ENCODE measurements at places on chromosomes 5 and 9.

- no peak for DNase-seq
Measured at GRCh38 chr5:15951550-15951949, 228.0 kb downstream of the MARCHF11 start.

- DNase-seq = no peak
Measured at GRCh38 chr5:55104036-55104772, 1.8 kb downstream of the GZMA start.

DNA sequence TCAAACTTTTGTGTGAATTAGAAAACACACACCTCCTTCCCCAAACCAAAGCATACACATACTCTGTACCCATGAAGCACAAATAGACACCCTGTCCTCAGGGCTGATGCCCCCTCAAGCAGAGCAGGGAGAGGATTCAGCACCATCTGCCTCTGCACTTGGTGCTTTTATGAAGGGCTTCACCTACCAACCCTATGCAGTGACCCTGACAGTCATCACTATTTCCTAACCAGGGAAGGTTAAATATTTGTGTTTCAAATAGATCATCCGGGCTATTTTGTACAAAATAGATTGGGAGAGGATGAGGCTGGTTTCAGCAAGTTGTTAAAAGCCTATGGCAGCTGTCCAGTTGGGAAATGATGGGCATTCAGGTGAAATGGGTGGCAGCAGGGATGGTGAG lies 396.2 kb downstream of the ZSWIM6 start:
- DNase-seq = no peak

GRCh38 chr9:68577774-68578591 lies 37.3 kb upstream of the TMEM252 start:
- no peak for DNase-seq

DNA sequence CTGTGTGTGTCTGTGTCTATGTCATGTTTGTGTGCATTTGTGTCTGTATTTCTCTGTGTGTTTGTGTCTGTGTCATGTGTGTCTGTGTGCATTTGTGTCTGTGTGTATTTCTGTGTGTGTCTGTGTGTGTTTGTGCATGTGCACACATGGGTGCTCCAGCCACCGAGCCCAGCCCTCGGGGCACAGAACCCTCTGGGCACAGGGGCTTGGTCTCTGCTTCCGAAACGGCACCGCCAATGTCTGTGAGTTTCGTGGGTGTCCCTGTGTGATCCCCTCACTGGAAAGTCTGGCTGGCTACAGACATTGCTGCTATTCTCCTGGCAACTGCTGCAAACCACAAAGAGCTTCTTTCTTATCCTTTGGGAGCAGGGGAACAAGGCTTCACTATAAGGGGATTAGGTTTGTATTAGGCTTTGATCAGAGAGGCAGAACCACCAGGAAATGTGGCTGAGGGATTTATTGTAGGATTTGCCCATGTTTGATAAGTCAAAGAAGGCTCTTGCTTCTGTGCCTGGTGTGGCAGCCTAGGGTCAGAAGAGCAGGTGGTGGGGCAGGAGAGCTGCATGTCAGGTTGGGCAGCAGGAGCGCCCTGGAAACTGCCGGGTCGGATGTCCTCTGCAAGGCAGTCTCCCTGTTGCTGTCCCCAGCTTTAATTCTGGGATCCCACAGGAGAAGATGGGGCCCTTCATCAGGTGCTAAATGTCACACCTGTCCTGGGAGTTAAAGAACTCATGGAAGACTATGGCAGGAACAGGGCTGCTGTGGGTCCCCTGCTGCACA lies 39.6 kb upstream of the FCN1 start:
- DNase-seq = no peak

DNA sequence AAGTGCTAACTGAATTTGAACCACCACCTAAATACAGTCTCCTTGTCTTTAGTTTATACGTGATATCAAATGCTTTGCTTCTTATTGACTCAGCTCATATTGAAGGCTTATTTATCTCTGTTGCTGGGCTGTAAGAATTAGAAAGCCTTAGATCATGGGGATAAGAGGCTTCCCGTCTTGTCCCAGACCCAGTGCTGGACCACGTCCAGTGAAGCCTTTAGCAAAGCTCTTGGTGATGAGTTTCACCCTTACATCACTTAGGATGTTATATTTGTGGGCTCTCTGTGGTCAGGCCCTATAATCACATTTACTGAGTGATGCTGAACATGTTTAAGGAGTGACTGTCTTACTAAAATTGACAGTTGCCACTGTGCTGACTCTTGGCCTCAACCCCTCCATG lies 11.2 kb downstream of the FAM240B start:
- DNase-seq = no peak

- DNase-seq = no peak
Measured at GRCh38 chr9:35712762-35713400, 19.1 kb downstream of the TLN1 start.

- no peak for DNase-seq
Measured at GRCh38 chr9:95836072-95836471, 39.4 kb upstream of the ERCC6L2 start.

DNA sequence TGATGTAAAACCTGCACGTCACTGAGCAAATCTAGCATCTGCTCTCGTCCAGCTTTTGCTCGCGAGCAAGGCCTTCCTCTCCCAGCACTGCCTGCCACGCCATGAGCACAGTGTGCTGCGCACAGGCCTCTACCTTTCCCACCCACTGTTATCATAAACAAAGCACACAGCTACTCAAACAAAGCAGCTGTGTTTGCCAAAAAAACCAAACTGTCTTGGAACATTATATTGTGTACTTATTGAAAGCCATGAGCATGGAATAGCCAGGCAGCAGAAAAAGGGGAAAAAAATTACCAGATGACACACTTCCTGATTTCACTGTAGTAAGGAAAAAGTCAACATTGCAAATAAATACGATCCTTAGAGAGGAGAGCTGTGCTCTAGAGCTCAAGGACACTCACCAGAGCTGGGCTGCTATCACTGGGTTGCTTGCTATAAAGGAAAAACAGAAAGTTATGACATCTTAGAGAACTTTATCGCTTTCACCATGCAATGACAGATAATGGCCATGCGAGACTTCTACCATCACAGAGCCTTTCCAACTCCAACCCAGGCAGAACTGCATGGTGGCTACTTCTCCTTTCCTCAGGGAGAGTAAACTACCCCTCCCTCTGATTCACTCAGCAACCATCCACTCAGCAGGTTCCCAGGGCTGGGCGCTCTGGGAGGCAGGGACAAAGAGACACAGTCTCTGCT lies 69.6 kb downstream of the EPB41L4B start:
- no peak for DNase-seq

GRCh38 chr5:150625831-150626746 lies 14.4 kb upstream of the SYNPO start:
- no peak for DNase-seq

DNA sequence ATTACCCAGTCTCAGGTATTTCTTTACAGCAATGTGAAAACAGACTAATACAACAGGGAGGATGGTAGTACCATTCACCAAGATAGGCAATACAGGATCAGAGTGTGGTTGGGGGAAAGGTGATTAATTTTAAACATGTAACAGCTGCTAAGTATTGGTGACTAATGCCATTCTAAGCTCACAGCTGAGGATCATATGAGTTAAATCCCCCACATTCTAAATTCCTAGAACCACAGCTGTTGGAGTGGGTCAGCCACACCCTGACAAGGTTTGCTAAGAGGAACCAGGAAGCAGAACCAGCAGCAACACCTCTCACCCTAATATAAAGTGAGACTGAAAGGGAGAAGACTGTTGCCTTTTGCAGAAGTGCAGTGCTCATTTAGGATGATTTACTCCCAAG lies 24.8 kb downstream of the HSPB3 start:
- no peak for DNase-seq

GRCh38 chr9:127892831-127893230 lies 6.6 kb downstream of the ST6GALNAC6 start:
- no peak for DNase-seq

GRCh38 chr9:135321580-135321979 lies 158.0 kb upstream of the PPP1R26 start:
- no peak for DNase-seq

- DNase-seq = no peak
Measured at GRCh38 chr5:122259995-122260394, 52.0 kb upstream of the SNCAIP start.

DNA sequence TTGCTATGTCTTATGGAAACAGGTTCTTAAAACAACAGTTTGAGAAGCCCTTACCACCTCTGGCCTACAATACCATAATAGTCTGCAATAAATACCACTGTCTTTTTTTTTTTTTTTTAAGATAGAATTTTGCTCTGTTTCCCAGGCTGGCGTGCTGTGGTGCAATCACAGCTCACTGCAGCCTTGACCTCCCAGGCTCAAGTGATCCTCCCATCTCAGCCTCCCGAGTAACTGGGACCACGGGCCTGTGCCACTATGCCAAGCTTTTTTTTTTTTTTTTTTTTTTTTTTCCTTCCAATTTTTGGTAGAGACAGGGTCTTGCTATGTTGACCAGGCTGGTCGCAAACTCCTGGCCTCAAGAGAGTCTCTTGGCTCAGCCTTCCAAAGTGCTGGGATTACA lies 37.0 kb downstream of the AFF4 start:
- no peak for DNase-seq

- no peak for DNase-seq
Measured at GRCh38 chr5:25754895-25755294, 1110.1 kb upstream of the CDH10 start.

DNA sequence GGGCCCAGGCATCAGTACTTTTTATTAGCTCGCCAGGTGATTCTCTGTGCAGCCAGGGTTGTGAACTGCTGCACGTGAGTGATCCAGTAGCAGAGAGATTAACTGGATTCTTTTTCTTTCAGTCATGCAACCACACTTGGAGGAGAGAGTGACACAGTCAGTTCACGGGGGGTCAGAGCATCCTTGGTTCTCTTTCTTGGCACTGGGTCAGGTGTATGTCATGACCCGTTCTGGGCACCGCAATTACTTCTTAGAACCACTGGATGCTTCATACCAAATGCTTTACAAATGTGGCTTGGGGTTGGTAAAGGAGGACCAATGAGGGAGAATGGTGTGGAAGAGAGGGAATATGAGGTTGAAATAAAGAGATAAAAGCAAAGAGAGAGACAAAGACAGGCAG lies 368.7 kb downstream of the MLLT3 start:
- DNase-seq = no peak

DNA sequence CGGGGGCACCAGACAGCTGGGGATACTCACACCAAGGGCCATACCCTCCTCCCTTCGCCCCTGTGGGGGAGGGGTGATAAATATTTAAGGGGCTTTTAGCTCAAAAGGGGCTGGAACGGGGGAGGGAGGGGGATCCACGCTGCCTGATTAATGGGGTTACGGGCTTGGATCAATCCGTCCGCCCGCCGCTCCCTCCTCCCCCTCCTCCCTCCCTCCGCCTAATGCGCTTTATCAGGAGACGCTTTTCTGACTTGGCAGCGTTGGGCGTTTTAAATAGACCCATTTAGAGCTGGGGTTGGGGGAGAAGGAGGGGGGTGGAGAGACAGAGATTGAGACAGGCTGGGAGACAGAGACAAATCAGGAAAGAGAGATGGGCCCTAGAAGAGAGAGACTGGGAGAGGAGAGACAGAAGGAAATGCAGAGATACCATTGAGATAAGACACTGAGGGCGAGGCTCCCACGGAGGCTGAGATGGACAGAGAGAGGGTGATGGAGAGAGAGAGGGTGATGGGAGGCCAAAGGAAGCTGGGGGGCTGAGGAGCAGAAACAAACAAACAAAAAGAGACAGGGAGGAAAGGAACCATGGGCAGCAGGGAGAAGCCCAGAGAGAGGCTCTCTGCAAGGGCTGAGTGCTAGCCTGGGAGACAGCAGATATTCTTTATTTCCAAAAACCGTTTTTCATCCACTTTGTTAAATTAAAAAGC lies 10.3 kb downstream of the CNTFR start:
- no peak for DNase-seq

DNA sequence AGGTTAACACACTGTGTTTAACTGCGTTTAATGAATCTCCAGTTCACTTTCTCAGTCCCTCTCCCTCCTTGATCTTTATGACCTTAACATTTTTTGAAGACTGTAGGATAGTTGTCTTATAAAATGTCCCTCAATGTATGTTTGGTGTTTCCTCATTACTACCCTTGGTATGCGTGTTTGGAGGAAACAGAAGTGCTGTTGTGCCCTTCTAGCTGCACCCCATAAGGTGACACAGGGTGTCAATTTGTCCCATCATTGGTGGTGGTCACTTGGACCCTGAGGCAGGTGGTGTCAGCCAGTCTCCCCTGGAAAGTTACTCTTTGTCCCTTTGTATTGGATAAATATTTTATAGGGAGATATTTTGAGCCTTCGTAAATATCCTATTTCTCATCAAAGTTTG lies 52.3 kb downstream of the RAD23B start:
- no peak for DNase-seq

DNA sequence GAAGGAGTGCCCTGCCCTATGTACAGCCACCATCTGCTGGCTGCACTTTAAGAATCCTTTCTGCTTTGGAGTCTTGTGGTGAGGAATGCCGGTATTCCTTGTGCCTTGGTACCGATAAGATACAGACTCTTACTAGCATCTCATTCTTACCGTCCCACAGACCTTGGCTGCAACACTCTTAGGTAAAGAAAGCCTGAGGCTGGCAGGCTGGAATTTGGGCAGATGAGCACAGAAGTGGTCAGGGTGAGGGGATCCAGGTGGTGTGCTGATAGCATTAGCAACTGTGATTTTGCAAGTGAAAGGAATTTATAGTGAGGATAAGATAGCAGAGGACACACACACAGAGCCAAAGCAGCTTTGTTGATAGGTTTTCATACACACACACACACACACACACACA lies 198.1 kb downstream of the ENC1 start:
- DNase-seq = no peak

DNA sequence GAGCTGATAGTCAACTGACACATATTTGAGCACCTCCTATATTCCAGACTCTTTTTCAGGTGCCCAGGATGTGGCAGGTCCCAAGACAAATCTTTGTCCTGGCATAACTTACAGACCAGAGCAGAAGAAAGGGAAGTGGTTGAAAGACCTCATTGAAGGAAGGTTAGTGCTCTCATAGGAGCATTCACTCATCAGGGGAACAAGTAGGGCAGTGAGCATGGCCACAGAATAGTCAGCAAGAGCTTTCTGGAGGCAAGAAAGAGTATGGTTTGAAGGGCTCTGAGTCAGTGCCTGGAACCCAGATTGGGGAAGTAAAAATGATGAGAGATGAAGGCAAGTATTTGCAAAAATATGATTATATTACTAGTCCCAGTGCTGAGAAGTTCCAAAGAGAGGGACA lies 25.0 kb upstream of the ERMP1 start:
- DNase-seq = no peak

DNA sequence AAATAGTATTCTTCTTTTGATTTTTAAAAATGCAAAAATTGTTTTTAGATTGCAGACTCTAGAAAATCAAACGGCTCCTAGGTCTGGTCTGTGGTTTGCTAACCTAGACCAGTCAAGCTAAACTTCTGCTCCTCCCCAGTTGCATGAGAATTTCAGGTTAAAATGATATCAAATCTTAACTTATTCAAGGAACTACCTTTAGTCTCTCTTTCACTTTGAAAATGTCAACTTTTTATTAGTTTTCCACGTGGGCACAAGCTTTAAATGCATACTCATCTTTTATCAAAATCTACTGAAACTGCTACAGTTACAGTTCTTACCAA lies 8.8 kb downstream of the CAMK4 start:
- DNase-seq = no peak
